ENCODE measurements at places on chromosomes 3 and 15. TPM values are rescaled to one million over a fixed set of nuclear protein-coding genes. Genes with fewer than 3 reads are reported as not detected.

TGM5 gene
- not detected for total RNA-seq

RLBP1 gene
- not detected for total RNA-seq

GOLGA6A gene
- total RNA-seq, result not detected

SLC2A2 gene
- total RNA-seq, result not detected

ACOX2 gene
- total RNA-seq, result 39.3 TPM

GPR176 gene
- total RNA-seq, result 2.0 TPM

ROBO1 gene
- total RNA-seq, result 2.6 TPM

PCOLCE2 gene
- 66.7 TPM for total RNA-seq

TEX55 gene
- not detected for total RNA-seq

TJP1 gene
- total RNA-seq, result 112 TPM

CASR gene
- not detected for total RNA-seq

KLHL40 gene
- total RNA-seq, result 0.29 TPM

PLOD2 gene
- total RNA-seq, result 26.4 TPM

ANKRD63 gene
- total RNA-seq, result 0.45 TPM

AHSG gene
- not detected for total RNA-seq

TMEM115 gene
- 46.2 TPM for total RNA-seq

MAP6D1 gene
- 2.3 TPM for total RNA-seq

RHOV gene
- total RNA-seq, result not detected

MASP1 gene
- total RNA-seq, result 145 TPM

SNX1 gene
- 103 TPM for total RNA-seq

GOLGA8O gene
- 0.81 TPM for total RNA-seq

OIP5 gene
- total RNA-seq, result 0.22 TPM

P2RY12 gene
- total RNA-seq, result 1.1 TPM

THRB gene
- 21.9 TPM for total RNA-seq

CELSR3 gene
- 0.25 TPM for total RNA-seq

C15orf39 gene
- 26.1 TPM for total RNA-seq

DUOX1 gene
- 0.86 TPM for total RNA-seq

PYGO1 gene
- 6.2 TPM for total RNA-seq

PIERCE2 gene
- total RNA-seq, result 8.8 TPM

RETNLB gene
- not detected for total RNA-seq

ERICH6 gene
- not detected for total RNA-seq

All from heart left ventricle (tissue), 16 donors.